ENCODE measurements at places on chromosomes 6 and 20. TPM values are rescaled to one million over a fixed set of nuclear protein-coding genes. Genes with fewer than 3 reads are reported as not detected.

The COL9A3 gene
- 0.57 TPM for total RNA-seq

The C20orf141 gene
- 0.37 TPM for total RNA-seq

The TDRD6 gene
- 0.46 TPM for total RNA-seq

The DAAM2 gene
- total RNA-seq: 1.9 TPM

The TMEM14B gene
- total RNA-seq: 79.8 TPM

The CHRNA4 gene
- not detected for total RNA-seq

The BPIFA1 gene
- total RNA-seq: not detected

The TEAD3 gene
- total RNA-seq: 6.8 TPM

The SLC22A7 gene
- not detected for total RNA-seq

The FAM162B gene
- total RNA-seq: 1.4 TPM

The TBC1D20 gene
- 38.5 TPM for total RNA-seq

The HMGCLL1 gene
- total RNA-seq: 0.18 TPM

The RFX6 gene
- total RNA-seq: not detected

The WFDC12 gene
- not detected for total RNA-seq

The EDN1 gene
- 2.0 TPM for total RNA-seq

The HLA-DMB gene
- total RNA-seq: under 0.01 TPM

The KCNK5 gene
- total RNA-seq: not detected

The GSTA3 gene
- total RNA-seq: not detected

The OOEP gene
- not detected for total RNA-seq

The RNF39 gene
- not detected for total RNA-seq

The ZNF165 gene
- 0.57 TPM for total RNA-seq

The SAMD10 gene
- total RNA-seq: 0.28 TPM

The C6orf15 gene
- not detected for total RNA-seq

The SLC44A4 gene
- total RNA-seq: not detected

The SOX18 gene
- total RNA-seq: not detected

The DSP gene
- total RNA-seq: 0.83 TPM

The BACH2 gene
- total RNA-seq: 0.09 TPM

The BMP5 gene
- under 0.01 TPM for total RNA-seq

The PLCB1 gene
- total RNA-seq: 50.3 TPM

The ADGRF5 gene
- 0.14 TPM for total RNA-seq

The SDC4 gene
- 98.4 TPM for total RNA-seq

The RUNX2 gene
- 1.8 TPM for total RNA-seq

The ISM1 gene
- total RNA-seq: under 0.01 TPM

The ELOVL2 gene
- total RNA-seq: 3.9 TPM

The TTK gene
- 2.8 TPM for total RNA-seq

The OVOL2 gene
- total RNA-seq: not detected
